ENCODE measurements at places on chromosomes 3 and 15. TPM values are rescaled to one million over a fixed set of nuclear protein-coding genes. Genes with fewer than 3 reads are reported as not detected.

Gene GREM1
- not detected for total RNA-seq

Gene PLEKHO2
- 18.0 TPM for total RNA-seq

Gene SNX22
- total RNA-seq: 4.6 TPM

Gene CD200
- total RNA-seq: 67.9 TPM

Gene RASL12
- 0.44 TPM for total RNA-seq

Gene DGKG
- total RNA-seq: 24.1 TPM

Gene RTP3
- not detected for total RNA-seq

Gene SPTSSB
- total RNA-seq: 1.9 TPM

Gene SCAPER
- total RNA-seq: 58.0 TPM

Gene CMTM7
- total RNA-seq: 95.5 TPM

Gene ITIH1
- total RNA-seq: not detected

Gene CTDSPL
- total RNA-seq: 6.6 TPM

Gene SPG11
- total RNA-seq: 59.2 TPM

Gene GOLGA8S
- total RNA-seq: not detected

Gene CYP8B1
- total RNA-seq: not detected

All from glutamatergic neuron (in vitro differentiated cells).